ENCODE measurements at places on chromosomes 3 and 15. TPM values are rescaled to one million over a fixed set of nuclear protein-coding genes. Genes with fewer than 3 reads are reported as not detected.
A peak's percentile ranks its signal among the peaks of the same experiment; 100 is the strongest.

GPR160 gene
- total RNA-seq, result 4.6 TPM

RGMA gene
- 10.4 TPM for total RNA-seq

- DNase-seq, result no peak
Observed at GRCh38 chr15:67329984-67330733, 75.6 kb downstream of the IQCH start.

GRCh38 chr3:172700256-172700655 lies 10.6 kb downstream of the NCEH1 start:
- no peak for DNase-seq

DNA sequence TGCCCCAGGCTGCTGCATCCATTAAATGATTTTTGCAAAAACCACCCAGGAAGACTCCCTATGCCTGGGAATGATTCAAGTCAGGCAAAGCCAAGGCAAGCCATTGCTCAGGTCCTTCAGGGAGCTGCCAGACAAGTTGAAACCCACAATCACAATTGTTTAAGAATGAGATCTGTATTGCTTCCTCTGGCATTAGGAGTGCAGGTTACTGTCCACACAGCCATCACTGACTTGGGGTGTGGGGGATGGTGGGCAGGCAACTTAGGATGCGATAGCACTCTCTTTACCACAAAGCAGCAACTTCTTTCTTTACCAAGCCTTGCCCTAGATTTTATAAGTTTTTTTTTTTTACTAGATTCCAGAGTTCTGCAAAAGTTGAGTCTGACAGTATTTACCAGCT lies 15.0 kb upstream of the IL20RB start:
- no peak for DNase-seq

- no peak for DNase-seq
Observed at GRCh38 chr3:155204851-155205250, 88.6 kb downstream of the STRIT1 start.

DNA sequence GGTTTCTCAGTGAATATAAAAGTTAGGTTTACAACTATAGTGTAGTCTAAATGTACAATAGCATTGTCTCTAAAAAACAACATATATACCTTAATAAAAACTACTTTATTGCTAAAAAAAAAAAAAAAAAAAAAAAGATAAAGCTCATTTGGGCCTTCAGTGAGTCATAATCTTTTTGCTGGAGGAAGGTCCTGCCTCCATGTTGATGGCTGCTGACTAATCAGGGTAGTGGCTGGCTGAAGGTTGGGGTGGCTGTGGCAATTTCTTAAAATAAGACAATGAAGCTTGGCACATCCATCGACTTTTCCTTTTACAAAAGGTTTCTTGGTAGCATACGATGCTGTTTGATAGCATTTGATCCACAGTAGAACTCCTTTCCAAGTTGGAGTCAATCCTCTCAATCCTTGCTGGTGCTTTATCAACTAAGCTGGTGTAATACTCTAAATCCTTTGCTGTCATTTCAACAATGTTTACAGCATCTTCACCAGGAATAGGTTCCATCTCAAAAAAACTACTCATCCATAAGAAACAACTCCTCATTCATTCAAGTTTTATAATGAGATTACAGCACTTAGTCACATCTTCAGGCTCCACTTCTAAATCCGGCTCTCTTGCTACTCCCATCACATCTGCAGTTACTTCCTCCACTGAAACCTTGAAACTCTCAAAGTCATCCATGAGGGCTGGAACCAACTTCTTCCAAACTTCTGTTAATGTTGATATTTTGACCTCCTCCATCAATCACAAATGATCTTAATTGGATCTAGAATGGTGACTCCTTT lies 13.3 kb downstream of the ZNF280D start:
- no peak for DNase-seq

DNA sequence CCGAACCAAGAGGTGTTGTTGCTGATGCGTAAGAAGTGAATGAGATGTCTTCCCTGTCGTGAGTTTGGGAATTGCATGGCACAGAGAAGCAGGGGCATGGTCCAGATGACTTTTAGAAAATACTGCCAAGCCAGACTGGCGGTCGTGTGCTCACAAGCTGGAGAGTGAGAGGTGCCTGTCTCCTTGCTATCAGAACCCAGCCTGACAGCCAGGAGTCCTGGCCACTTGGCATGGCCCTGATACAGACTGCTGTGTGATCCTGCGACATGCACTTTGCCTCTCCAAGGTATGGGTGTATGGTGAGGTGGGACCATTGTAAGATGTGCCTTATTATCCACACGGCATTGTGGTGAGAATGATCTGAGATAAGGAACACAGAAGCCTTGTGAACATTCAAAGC lies 93.0 kb downstream of the SMAD3 start:
- no peak for DNase-seq

GRCh38 chr3:150242220-150242936 lies 165.7 kb upstream of the TSC22D2 start:
- peak; percentile 22 for DNase-seq

LRTM1 gene
- 7.4 TPM for total RNA-seq

SLC12A1 gene
- not detected for total RNA-seq

P2RY14 gene
- total RNA-seq, result 3.3 TPM

GCSAM gene
- 1.2 TPM for total RNA-seq

GRCh38 chr3:7700539-7700938 lies 801.1 kb upstream of the LMCD1 start:
- DNase-seq, result no peak

CIP2A gene
- total RNA-seq, result 12.8 TPM

GRCh38 chr3:134057006-134057653 lies 27.4 kb upstream of the SLCO2A1 start:
- DNase-seq, result no peak

GRCh38 chr3:140188285-140188684 lies 253.3 kb downstream of the CLSTN2 start:
- DNase-seq, result no peak

DNA sequence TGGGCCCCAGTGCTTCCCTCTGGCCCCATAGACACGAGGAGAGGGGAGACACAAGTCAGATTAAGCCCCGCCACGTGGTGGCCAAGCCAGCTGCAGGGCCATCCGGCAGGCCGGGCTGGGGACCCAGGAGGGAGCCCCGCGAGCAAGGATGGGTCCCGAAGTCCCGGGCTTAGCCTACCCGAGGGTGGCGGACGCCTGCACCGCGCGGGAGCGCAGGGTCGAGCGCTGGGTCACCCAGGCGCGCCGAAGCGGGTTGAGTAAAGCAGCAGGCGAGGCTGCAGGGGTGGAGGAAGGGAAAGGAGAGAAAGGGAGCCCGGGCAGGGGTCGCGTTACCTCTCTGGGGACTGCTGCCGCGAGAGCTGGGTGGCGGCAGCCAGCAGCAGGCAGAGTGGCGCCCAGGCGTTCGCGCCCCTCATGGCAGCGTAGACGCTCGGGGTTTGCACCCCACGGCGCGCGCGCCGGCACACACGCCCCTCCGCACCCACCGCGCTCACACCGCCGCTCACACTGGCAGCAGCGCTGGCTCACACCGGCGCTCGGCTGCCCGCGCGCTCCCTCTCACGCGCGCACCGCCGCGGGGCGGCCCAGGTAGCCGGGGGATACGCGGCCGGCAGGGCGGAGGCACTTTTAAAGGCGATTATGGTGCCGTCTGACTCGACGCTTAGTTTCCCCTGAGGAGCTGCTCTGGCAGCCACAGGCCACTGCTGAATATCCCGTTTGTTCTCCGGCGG lies at the start of gene PCOLCE2:
TSS of gene PCOLCE2 (minus strand) at position 603 of the 731 bp plus-strand sequence. CDS start at position 416, 187 bp downstream.
- no peak for DNase-seq

WNT5A gene
- total RNA-seq, result 28.8 TPM

FURIN gene
- total RNA-seq, result 26.9 TPM

RBP2 gene
- not detected for total RNA-seq

DNA sequence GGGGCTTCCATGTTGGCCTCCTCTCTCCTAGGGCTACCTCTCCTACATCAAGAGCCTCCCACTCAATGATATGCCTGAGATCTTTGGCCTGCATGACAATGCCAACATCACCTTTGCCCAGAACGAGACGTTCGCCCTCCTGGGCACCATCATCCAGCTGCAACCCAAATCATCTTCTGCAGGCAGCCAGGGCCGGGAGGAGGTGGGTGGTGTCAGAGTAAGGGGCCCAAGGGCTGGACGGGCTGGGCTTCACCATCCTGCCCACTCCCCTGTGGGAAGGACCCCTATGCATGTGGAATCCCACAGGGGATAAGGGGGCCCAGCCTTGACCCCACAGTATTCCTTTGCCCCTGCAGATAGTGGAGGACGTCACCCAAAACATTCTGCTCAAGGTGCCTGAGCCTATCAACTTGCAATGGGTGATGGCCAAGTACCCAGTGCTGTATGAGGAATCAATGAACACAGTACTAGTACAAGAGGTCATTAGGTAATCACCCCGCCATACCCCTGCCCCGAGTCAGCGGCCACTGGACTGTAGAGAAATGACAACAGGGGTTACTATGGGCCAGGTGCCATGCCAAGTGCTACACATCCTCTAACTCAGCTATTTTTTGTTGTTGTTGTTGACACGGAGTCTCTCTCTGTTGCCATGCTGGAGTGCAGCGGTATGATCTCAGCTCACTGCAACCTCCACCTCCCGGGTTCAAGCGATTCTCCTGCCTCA lies 47.1 kb downstream of the SEMA3G start:
- no peak for DNase-seq

DNA sequence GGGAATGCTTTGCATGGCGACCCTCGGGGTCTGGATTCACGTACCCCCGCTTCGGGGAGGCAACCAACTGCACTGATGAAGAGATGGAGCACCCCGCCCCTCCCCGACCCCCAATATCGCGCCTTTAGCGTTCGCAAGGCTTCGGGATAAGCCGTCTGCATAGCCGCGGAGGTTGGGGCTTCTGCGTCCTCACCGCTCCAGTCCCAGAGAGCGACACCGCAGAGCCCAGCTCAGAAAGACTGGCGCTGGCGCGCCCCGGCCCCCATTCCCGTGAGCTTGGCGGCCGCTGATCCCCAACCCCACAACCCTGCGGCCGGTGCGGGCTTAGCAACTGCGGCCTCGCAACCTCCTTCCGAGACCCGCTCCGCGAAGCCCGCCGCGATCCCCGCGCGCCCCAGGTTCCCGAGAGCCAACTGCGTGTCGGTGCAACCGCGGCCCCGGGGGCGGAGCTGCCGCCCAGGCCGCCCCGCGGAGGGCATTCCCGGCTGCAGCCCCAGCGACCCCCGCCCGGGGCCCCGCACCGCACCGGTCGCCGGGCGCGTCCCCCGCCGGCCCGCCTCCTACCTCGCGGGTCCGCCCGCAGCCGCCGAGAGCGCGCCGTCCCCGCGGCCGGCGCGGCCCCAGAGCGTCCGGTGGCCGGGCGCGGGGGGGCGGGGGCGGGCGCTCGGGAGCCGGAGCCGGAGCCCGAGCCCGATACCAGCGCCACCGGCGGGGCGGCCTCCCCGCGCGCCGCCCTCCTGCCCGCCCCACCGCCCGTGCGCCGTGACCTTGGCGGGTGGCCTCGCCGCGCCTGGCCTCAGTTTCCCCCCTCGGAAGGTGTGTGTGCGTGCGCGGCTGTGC lies 79.5 kb downstream of the IQSEC1 start:
- DNase-seq, result no peak

TMA7 gene
- total RNA-seq, result 152 TPM

DNA sequence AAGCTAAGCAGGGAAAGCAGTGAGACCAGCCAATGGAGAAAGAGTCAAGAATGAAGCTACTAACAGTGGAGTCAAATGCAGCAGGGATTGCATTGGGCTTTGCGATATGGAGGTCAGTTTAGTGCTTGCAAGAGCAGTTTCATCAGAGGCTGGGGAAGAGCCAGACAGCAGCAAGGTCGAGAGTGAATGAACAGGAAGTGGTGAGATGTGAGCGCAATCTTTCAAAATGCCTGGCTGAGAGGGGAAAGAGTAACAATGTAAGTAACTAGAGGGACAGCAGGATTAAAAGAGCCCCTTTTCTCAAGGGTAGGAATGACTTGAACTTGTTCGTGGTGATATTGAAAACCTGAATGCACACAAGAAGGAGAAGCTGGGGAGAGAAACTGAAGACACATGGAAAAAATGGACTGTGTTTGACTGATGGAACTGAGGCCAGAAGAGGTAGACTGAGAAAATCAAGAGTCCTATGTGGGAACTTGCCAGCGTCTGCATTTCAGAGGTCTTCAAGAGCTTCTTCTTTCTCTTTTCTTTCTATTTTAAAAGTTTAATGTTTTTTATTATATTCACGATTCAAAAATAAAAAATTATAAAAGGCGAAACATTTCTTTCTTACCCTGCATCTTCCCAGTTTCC lies 30.6 kb upstream of the GPR160 start:
- DNase-seq, result no peak

CX3CR1 gene
- total RNA-seq, result 1.5 TPM

GRCh38 chr3:56751056-56751707 lies 50.6 kb downstream of the ARHGEF3 start:
- DNase-seq, result no peak

- DNase-seq, result no peak
Observed at GRCh38 chr15:85108136-85108535, 126.5 kb downstream of the PDE8A start.

- peak; percentile 36 for DNase-seq
Observed at GRCh38 chr15:101346928-101347327, 51.9 kb upstream of the SNRPA1 start.

SMCO1 gene
- 0.79 TPM for total RNA-seq

ACP3 gene
- total RNA-seq, result 21.8 TPM

SLC25A26 gene
- 15.5 TPM for total RNA-seq

DNA sequence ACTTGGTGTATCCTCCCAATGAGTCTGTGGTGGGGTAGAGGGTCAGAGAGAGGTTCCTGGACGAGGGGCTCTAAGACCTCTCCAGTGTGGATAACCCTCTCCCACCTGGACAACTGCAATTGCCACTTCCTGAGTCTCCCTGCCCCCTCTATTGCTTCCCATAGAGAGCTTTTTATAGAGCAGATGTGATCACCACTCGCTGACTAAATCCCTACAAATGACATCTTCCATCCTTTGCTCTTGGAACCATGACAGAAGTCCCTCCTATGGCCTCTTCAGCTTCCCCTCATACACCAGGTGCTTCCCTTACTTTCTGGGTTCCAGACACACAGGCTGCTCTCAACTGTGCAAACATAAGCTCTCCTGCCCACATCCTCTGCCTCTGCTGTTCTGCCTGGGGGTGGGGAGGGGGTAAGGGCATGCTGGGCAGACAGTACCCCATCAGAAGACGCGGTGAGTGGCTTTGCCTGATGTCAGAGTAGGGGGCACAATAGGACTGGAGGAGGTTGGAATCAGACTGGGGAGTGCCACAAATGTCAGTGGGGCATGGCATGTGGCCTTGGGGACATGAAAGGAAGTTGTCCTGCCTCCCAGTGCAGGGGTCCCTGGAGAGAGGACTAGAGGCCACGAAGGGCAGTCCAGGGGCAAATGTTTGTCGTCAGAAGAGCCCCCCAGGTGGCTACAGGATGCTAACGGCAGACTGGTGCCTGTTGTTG lies 15.2 kb downstream of the ITIH3 start:
- DNase-seq, result no peak

SOX14 gene
- not detected for total RNA-seq

DHX36 gene
- 105 TPM for total RNA-seq

DNA sequence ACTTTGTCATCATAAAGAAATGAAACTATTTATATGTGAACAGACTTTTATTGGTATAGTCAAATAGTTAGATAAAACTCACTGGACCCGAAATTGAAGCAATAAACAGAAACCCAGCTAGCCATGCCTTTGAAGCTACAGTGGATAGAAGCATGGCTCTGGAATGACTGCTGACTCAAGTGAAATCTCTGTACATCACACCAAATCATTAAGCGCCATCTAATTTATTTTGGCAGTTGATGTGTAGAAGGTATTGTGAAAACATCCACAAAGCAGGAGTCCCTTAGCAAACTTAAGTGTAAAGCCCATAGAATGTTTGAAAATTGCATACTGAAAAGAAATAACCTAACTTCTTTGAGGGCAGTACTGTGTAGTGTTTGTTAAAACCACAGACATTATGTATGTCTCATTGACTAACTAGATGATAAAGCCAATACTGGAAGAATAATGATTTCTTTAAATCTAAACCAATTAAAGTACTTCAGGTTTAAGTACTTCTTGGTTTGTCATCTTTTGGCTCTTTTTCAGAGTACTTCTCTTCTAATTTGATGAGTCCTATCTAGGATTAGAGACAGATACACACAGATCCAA lies 42.8 kb upstream of the FBXL22 start:
- DNase-seq, result no peak

All from skin of body (tissue), 3 donors.